ENCODE measurements at places on chromosomes 7 and 10.
A peak's percentile ranks its signal among the peaks of the same experiment; 100 is the strongest.

- DNase-seq, result no peak
Observed at GRCh38 chr7:91280185-91280584, 16.0 kb downstream of the FZD1 start.

GRCh38 chr10:27534161-27534700 is 30.1 kb downstream of the RAB18 start:
- DNase-seq, result no peak

- no peak for DNase-seq
Observed at GRCh38 chr7:124162667-124163066, 129.8 kb upstream of the TMEM229A start.

GRCh38 chr10:107708981-107709380 is 544.5 kb upstream of the SORCS1 start:
- no peak for DNase-seq

DNA sequence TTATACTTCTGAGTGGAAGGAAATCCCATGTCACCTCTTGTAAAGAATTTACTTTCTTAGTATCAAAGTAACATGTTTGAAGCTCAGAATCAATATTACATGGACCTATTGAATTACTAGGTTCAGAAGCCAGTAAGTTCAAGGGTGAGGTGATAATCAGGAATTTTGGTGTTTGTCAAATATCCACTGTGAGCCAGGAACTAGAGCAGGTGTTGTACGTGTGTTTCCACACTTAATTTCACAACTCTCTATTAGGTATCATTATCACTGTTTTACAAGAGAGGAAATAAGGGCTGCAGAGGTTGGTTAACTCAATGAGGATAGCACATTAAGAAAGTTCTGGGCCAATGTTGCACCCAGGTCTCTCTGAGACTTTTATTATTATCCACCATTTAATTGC is 130.4 kb downstream of the KIAA1217 start:
- no peak for DNase-seq

DNA sequence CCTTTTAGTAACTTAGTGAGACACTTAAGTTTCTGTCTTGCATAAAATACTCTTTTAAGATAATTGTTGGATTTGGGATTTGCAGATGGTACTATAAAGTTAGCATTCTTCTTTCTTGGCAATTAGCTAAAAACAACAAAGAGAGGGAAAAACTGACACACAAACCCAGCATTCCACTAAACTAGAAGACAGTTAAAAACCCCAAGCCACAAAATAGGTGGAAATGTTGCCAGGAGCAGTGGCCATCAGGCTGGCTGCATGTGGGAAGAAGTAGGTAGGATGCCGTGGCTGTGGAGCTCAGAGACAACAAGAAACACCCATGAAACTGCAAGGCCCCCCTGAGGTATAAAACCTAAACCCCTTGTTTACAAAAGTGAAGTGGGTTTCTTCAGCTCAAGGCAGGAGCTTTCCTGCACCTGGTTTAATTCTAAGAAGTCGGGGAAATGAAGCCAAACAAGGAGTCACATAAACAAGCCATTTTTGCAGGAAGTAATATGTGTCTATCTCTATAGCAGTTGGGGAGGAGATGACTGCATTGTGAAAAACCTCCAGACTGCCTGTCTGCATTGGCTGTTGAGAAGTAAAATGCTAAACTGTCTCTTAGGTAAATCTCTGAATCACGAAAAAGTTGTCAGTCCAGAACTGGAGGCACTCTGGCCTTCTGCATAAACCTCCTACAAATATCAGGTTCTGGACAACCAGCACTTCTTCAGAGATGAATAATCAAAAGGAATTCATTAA is 9.5 kb downstream of the RAB18 start:
- no peak for DNase-seq

- no peak for DNase-seq
Observed at GRCh38 chr7:80380957-80381356, 130.9 kb downstream of the GNAT3 start.

DNA sequence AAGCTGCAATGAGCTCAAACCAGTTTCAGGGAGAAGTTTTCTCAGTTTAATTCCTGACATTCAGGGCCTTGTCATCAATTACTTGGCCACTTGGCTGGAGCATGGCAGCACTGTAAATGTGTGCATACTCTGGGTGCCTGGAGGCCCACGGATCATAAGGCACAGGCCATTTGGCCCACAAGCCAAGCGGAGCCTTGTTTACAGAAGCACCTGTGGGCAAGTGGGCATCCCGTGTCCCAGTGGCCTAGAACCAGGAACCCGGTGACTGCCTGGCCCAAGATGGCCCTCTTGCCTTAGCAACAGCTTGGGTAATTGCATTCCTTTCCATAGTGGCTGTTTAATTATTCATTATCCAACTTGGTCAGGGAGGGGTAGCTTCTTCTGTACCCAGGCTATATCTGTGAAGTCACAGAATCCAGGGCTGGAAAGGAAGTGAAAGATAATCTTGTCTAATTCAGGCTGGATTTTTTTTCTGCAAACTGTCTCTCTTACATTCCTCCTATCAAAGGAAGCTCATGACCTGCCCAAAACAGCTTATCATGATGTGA is 426.4 kb upstream of the ZMIZ1 start:
- no peak for DNase-seq

GRCh38 chr10:33594475-33594874 is 260.0 kb upstream of the NRP1 start:
- peak; percentile 28 for DNase-seq

- DNase-seq, result no peak
Observed at GRCh38 chr10:63832686-63833085, 311.5 kb downstream of the REEP3 start.

- DNase-seq, result no peak
Observed at GRCh38 chr7:137998250-137998649, 3.6 kb downstream of the CREB3L2 start.

DNA sequence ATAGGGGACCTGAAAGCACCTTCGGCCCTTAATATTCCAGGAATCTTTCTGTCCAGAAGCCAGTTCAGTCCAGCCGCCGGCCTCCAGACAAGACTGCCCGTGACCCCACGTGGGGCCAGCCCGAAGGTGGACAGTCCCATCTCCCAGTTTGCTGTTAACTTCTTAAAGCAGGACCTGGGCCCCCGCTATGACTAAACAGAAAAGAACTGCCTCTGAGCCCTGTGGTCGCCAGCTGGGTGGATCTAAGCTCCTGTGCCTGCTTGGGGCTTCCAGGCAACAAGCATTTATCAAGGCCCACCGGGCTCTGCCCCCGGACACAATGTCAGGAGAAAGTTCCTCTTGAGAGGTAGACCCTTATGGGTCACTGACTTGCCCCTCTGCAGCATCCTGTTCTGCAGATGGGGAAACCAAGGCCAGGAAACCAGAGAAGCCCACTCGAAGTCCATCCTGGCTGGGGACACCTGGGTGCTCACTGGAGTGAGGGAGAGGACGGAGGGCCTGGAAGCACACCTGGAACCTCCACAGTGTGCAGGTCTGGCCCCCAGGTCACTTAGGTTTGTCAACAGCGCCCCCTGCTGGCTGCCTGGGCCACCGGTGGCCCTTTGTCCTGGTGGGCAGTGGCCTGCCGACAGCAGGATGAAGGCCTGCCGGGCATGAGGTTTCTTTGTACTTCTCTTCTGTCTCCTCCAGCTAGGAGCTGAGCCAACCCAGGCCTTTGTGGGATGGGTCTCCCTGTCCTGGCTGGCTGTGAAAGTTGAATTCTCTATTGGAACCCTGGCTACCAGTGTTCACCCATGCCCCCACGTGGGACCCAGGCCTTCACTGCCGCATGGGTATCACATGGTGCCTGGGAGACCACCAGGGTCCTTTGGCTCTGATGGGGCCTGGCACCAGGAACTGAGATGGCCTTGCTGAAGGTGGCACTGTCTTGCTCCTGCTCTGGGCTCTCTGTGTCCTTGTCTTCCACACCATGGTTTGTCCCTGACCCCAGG is 128.0 kb downstream of the ZMIZ1 start:
- DNase-seq, result peak; percentile 71

DNA sequence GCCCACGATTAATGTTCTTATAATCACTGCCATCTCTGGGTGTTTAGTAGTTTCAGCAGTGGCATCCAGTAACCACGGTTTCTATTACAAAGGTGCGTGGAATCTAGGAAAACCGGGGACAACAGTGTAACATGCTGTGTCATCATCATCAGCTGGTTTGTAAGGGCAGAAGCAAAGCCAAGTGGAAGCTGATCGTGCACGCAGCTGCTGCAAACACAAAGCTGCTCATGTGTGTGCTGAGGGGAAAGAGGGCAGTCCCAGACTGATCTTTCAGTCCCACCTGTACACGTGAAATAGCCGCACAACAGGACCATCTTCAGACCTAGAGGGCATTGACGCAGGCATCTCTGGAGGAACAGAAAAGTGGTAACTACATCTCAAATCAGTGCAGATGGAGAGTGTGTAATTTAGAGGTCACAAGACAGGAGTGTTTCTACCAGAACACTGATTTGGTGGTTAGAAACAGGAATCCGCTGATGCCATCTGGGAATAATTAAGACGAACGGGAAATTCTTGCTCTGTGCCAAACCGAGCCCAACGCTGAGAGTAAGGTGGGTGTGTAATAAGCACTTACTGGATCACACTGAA is 13.4 kb downstream of the ANKRD16 start:
- no peak for DNase-seq

GRCh38 chr7:153838591-153838990 is 213.6 kb upstream of the DPP6 start:
- no peak for DNase-seq

DNA sequence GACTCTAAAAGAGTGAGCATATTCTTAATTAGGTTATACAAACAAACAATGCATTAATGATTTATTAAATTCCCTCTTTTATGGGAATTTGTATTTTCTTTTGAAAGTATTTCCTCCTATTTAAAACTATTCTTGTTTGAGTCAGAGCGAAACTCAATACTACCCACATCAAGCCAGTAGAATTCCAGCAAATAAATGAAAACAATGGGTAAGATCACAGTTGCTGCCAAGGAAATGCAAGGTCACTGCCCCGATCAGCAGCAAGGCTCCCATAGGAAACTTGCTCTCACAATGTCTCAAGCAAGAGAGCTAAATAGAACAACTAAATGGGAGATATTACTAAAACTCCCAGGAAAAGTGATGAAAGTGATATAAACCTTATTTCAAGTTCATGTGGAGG is 206.3 kb downstream of the THSD7A start:
- no peak for DNase-seq

GRCh38 chr7:46424934-46425333 is 503.9 kb upstream of the IGFBP3 start:
- DNase-seq, result no peak

DNA sequence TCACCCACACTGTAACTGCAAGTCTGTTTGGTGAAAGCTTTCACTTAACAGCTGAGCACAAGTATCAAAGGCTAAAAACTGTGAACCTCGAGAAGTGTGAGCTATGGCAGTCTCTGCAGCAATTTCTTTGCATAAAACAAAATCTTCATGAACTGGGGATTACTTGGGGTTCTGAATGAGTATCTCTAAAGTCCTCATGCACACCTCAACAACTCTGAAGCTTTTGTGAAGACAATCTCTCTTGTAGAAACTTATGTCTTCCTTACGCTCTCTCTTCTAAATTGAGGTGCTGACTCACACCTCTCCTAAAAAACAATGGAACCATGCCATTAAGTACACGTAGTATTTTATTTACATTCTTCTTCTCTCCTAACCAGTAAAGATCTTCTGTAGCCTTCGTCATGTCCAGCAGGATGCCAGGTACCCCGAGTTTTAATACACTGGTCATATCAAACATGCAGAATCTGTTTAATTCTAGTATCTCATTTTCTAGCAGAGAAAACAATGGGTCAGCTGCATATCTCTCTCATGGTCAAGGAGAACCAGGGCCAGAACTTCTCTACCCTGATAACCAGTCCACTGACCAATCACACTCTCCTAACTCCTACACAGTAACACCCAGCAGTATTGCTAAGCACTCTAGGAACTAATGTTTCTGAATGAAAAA is 76.9 kb downstream of the UBE2H start:
- DNase-seq, result peak; percentile 57

DNA sequence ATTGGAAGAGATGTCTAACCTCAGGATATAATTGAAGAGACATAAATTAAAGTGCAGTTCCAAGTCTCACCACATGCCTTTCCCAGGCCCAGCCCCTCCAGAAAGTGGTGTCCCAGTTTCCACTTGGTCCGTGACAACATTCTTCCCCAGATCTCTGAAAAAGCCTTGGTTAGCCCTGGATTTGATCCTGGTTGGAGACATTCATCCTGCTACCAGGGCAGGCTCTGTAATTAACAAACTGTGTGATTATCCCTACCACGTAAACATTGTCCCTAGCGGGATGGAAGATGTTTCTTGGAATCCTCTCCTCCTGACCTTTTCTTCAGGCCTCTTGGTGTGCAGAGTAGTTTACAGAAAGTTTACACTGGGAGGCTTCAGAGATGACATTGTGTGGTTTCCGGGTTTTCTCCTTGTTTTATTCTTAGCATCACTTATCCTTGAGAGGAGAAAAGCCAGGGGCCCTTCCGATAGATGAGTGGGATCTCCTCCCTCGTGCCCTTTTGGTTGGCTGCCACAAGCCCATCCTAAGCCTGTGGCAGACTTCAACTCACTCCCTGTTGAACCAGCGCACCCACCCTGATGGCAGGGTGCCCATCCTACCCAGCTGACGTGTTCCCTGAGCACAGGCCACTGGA is 83.8 kb downstream of the COL13A1 start:
- peak; percentile 14 for DNase-seq

GRCh38 chr7:149873970-149874643 is 338 bp downstream of the ATP6V0E2 start:
- DNase-seq, result no peak

GRCh38 chr10:97898429-97898828 is 48.8 kb downstream of the GOLGA7B start:
- DNase-seq, result no peak

GRCh38 chr7:29888006-29888405 is 81.7 kb downstream of the WIPF3 start:
- DNase-seq, result no peak

GRCh38 chr7:87948371-87948770 is 14.3 kb downstream of the ADAM22 start:
- DNase-seq, result no peak

- DNase-seq, result peak; percentile 55
Observed at GRCh38 chr10:74213571-74214162, 62.6 kb downstream of the ADK start.

- peak; percentile 64 for DNase-seq
Observed at GRCh38 chr7:117458977-117459583, 20.7 kb upstream of the CFTR start.
